ENCODE measurements at places on chromosomes 7 and 10.

DNA sequence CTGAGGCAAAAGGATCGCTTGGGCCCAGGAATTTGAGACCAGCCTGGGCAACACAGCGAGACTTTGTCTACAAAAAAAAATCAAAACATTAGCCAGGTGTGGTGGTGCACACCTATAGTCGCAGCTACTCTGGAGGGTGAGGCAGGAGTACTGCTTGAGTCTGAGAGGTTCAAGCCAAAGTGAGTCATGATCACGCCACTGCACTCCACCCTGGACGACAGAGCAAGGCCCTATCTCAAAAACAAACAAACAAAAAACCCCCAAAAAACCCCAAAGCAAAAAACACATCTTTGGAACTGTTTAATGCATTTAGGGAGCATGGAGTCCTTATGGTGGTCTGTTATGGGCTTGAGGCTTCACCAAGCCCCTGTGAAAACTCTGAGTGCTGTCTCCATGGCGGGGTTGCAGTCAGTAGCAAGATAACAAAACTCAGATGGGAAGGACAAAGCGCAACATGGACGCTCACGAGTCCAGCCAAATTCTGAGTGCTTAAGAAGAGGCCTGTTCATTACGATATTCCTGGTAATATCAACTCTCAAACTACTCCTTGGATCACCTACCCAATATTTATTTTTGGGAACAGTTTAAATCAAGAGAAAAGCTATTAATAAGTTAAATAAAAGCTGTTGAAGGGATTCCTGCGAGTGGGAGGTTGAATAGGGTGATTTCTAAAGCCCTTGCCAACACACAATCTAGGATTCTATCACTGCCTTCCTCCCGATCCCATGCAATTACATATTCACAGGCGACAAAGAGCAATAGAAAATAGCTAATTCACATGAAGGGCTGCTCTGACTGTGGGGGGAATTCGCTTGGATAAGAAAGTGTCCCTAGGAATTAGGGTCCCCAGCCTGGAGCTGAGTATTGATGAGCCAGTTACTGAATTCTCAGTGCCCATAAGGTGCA is 123.3 kb downstream of the HIPK2 start:
- DNase-seq, result no peak

GRCh38 chr10:44340557-44340956 is 44.3 kb downstream of the CXCL12 start:
- DNase-seq, result no peak

DNA sequence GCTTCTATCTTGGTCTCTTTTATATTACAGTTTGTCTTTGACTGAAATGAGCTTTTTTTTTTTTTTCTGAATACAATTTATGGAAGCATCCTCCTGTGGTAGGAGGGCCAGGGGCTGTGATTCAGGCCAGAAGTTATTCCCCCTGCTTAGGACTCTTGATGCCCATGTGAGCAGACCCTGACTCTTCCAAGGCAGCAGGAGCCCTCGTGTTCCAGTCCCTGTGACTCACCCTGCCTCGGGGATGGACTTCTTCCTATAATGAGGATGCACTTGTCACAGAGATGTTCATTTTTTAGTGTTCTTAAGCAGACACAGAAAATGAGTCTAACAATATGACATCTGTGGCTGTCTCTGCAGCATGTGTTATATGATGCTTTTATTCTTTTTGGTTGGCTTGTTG is 1293.7 kb upstream of the AUTS2 start:
- DNase-seq, result no peak

DNA sequence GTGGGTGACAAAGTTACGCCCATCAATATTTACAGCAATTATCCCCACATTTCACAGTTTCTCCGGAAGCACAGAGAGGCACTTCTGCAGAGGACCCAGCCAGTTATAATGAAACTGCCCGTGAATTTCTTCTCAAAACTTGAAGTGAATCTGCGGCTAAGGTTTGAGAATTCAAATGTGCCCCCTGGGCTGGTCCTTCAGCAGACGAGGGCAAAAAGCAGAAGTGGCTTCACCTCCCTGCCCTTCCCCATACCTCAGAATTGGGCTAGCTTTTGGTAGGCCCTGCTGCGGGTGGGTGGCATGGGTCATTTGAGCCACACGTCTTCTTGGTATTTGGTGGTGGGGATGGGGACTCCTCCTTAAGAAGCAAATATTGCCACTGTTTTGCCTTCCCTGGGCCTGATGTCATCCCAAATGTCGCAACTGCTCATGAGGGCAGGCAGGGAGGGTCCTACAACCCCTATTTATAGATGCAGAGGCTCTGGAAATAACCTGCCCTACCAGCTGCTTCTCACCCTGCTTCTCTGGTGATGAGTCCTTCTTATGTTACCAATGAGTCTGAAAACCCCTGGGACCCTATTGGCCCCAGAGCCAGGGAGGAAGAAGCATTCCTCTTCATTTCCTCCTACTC is 16.6 kb upstream of the WDFY4 start:
- DNase-seq, result no peak

DNA sequence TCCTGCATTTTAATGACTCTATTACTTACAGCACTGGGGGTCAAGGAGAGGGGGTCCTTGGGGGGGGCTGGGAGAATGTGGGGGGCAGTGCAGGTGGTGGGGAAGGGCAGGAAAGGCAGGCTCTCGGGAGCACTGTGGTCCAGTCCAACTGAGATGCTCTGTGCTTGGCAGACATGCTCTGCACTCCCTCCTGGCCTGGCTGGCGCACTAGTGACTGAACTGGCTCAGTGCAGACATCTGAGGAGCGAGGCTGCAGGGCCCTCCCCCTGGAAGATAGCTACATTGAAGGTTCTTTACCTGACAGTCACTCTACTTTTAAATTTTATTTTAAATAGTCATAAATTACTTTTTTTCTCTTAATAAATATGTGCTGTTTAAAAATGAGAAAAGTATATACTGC is 105.7 kb downstream of the NEURL1 start:
- no peak for DNase-seq

GRCh38 chr7:27897001-27897400 is 157.0 kb downstream of the TAX1BP1 start:
- no peak for DNase-seq
